Cardiac muscle cell (in vitro differentiated cells and primary cell): ENCODE measurements at places on chromosomes 4 and X. TPM values are rescaled to one million over a fixed set of nuclear protein-coding genes. Genes with fewer than 3 reads are reported as not detected.

Gene ETNPPL
- polyA plus RNA-seq: 0.42 TPM in 1 of 2 replicates, not detected in the other

Gene CFAP99
- polyA plus RNA-seq: 0.10 TPM in 1 of 2 replicates, not detected in the other

DNA sequence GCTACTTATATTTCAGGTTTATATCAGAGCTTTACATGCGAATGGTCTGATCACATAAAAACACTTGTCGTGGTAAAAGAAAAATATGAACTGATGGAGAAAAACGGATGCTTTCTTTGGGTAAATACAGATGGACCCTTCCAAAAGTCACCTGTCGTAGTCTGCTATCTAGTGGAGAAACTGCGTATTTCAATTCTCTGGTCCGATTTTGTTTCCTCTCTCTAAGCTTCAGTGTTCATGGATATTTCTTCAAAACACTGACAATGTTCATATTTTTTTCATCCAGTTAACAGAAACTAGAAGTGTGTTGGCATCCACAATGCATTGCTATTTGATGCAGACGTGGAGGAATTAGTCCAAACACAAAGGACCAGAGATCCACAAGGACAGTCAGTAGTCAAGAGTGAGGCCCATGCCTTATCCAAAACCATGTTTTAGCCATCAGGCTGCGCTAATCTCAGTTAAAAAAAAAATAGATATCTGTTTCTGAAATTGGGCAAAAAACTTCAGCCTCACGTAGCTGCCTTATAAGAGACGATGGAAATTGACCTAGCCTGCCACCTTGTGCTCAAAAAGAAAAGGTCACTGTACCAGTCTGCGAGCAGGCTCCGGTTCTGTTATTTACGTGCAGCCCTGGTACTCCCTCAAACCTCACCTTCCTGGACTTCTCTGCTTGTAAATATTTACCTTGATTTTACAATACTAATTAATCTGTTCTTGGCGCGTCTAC is 16.0 kb downstream of the MEPE start:
- DNase-seq: peak; percentile 64

Gene CTAG1A
- not detected in 2 replicates for polyA plus RNA-seq

- DNase-seq: no peak
Measured at GRCh38 chr4:107066621-107067020, 30.5 kb upstream of the DKK2 start.

GRCh38 chrX:12894074-12895030 is 12.1 kb upstream of the TLR8 start:
- peak; percentile 38 for DNase-seq

DNA sequence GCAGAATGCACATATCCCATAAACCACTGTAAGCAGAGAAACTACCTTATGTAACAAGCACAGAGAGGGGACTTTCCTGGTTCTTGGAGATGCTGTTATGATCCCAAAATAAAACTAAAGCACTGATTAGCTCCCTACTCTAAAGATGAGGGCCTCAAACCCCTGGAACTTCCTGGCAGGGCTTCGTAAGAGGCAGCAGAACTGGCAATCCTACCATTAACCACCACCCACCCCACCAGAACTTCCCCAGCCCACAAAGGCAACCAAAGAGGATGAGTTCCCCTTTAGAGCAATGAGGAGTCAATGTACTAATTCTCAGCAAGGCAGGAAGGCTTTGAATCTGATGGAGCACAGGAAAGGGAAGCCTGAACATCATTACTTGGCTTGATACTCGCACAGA is 436.5 kb upstream of the FRG1 start:
- DNase-seq: no peak

GRCh38 chr4:80180743-80181142 is 16.6 kb upstream of the PRDM8 start:
- DNase-seq: no peak

GRCh38 chrX:73562458-73562857 is 539 bp upstream of the CHIC1 start:
- peak; percentile 18 for DNase-seq

- DNase-seq: no peak
Measured at GRCh38 chrX:5852941-5853340, 375.7 kb downstream of the NLGN4X start.

DNA sequence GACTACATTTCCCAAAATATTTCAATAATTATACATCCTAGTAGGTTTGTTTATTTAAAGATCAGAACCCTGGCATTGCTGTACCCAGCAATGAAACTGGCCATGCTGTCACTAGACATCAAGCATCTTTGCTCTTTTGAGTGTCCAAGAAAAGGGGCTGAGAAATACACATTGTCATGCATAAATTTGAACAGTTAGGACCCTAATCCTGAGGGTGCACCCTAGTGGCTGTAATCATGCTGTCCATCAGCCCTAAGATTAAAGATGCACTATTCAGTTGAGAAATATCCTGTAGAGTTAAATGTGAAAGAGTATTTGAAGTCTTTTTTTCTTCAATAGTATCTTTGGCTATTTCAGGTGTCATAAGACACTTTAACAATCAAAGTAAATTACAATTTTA is 108.8 kb downstream of the NFKB1 start:
- DNase-seq: no peak

Gene KDR
- polyA plus RNA-seq: 41.7 and 55.6 TPM in 2 replicates

Gene GASK1B
- polyA plus RNA-seq: 5.7 and 8.5 TPM in 2 replicates

Gene PNMA3
- polyA plus RNA-seq: 8.9 and 20.3 TPM in 2 replicates

DNA sequence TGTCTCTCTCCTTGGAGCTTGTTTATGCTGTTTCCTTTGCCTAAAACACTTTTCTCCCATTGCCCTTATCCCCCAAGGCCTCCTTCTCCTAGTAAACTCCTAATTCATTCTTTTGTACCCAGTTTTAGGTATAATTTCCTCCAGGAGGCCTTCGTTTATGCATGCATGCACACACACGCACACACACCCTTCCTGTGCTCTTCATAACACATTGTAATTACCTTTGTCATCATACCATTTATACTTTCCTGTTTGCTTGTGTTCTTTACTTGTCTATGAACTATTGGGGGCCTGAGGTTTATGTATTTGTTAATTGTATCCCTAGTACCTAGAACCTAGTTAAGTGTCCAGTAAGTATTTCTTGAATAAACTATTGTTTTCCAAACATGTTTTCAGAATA is 45.5 kb downstream of the XIAP start:
- DNase-seq: no peak

DNA sequence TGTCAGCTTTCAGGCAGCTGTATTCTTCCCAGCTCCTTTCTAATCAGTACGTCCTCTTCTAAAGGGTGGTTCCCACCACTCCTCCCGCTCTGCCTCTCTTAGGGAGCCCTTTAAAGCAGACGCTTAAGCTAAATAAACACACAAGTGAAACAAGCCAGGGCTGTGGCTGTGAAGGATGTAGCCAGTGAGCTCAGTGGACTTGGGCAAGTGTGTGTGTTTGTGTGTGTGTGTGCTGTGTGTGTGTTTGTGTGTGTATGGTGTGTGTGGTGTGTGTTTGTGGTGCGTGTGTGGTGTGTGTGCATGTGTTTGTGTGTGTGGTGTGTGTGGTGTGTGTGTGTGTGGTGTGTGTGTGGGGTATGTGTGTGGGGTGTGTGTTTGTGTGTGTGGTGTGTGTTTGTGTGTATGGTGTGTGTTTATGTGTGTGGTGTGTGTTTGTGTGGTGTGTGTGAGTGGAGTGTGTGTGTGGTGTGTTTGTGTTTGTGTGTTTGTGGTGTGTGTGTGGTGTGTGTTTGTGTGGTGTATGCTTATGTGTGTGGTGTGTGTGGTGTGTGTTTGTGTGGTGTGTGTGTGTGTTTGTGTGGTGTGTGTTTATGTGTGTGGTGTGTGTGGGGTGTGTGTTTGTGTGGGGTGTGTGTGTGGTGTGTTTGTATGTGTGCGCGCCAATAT is 283.3 kb downstream of the PTTG2 start:
- peak; percentile 30 for DNase-seq

DNA sequence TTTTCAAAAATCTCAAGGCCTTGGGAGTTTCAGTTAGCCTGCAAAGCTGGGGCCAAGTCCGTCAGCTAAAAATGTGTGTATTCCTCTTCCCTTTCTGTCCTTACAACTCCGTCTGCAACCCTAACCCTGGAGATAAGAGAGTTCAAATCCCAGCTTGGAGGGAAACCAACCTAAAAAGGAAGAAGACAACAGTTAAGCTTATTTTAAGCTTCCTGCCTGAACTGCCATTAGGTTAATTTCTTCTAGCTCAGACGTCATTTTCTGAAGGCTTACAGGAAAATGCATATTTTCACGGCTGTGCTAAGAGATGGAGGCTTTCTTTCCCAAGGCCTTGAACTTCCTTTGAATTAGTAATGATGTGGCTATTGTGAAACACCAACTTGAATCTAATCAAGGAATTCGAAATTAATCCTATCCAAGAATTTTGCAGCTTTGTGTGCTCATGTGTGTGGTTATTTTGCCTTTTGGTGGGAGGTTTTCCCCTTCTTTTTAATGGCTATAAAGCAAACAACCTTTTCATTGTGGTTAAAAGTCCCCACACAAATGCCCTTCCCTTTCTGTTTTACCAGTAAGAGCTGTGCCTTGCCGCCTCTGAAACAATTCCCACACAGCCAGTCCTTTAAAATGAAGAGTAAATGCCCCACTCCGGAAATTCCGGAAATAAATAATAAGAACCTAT is 103.5 kb downstream of the IRF2 start:
- DNase-seq: no peak

- DNase-seq: no peak
Measured at GRCh38 chr4:24973404-24973746, 57.4 kb downstream of the LGI2 start.

- DNase-seq: no peak
Measured at GRCh38 chr4:149738156-149738555, 77.5 kb downstream of the IQCM start.

Gene SMIM43
- 0.55 TPM in 1 of 2 replicates, not detected in the other for polyA plus RNA-seq

Gene TBC1D9
- 1.9 and 3.4 TPM in 2 replicates for polyA plus RNA-seq

- no peak for DNase-seq
Measured at GRCh38 chr4:39114436-39114835, 52.4 kb downstream of the KLHL5 start.

Gene RHOXF2B
- polyA plus RNA-seq: not detected in 2 replicates

DNA sequence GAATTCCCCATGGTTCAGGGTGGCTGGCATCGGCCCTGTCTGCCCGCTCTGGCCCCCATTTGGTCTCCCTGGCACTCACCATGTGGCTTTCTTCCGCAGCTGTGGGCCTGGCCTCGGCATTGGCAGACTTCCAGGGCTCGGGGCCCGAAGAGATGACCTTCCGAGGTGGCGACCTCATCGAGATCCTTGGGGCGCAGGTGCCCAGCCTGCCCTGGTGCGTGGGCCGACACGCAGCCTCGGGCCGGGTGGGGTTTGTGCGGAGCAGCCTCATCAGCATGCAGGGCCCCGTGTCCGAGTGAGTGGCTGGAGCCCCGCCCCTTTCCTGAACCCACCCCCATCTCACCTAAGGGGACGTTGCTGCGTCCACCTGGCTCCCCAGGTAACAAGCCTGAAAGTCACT is 20.1 kb downstream of the SH3TC1 start:
- DNase-seq: no peak

Gene AMER1
- polyA plus RNA-seq: 0.02 and 0.04 TPM in 2 replicates

DNA sequence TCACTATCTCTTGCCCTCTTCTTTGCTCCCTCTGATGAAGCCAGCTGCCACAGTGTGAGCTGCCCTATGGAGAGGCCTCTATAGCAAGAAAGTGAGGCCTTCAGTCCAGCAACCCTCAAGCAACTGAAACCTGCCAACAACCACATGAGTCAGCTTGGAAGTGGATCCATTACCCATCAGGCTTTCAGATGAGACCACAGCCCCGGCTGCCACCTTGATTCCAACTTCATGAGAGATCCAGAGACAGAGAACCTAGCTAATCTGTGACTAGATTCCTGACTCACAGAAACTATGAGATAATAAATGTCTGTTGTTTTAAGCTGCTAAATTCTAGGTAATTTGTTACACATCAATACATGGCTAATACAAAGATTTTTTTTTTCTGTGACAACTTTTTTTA is 20.4 kb upstream of the WAS start:
- no peak for DNase-seq

Gene ARHGAP6
- 10.5 and 14.9 TPM in 2 replicates for polyA plus RNA-seq

- DNase-seq: no peak
Measured at GRCh38 chrX:11591723-11592346, 73.9 kb downstream of the ARHGAP6 start.

Gene TRIM60
- polyA plus RNA-seq: not detected in 2 replicates

GRCh38 chr4:109979920-109980717 is 67.4 kb downstream of the EGF start:
- no peak for DNase-seq

Gene FGFBP2
- polyA plus RNA-seq: not detected in 2 replicates

Gene GAGE12E
- polyA plus RNA-seq: not detected in 2 replicates

Gene NDST3
- polyA plus RNA-seq: 0.07 TPM in 1 of 2 replicates, not detected in the other
